Upper lobe of right lung (tissue), 1 donor: ENCODE measurements at places on chromosomes 2 and 18. TPM values are rescaled to one million over a fixed set of nuclear protein-coding genes. Genes with fewer than 3 reads are reported as not detected.

- H3K36me3 ChIP-seq = peaks cover 3% of the 10 kb centered on the region
- peak; percentile 96 for DNase-seq
- H3K4me1 ChIP-seq = peaks cover 39% of the 10 kb centered on the region
- no peaks in the 10 kb centered on the region for H3K27me3 ChIP-seq
Measured at GRCh38 chr18:3451183-3451988, 1.4 kb downstream of the TGIF1 start.

TSHZ1 gene
- total RNA-seq = 17.3 TPM

DNA sequence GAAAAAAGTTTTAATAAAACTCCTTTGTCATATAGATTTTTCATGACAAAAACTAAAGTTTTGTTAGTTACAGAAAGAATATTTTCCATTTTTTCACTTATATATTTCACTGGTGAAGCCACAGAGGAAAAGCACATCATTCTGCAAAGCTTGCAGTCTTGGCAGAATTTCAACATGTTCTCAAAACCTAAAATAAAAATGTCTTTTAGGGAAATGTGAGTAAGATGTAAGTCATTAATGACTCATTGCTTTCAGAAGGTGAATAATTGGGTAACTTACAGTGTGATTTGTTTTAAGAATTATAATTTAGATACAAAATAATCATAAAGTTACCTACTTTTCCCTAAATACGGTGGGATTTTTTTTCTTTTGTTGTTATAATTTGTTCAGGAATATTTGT is 43.4 kb upstream of the TNFRSF11A start:
- no peak overlapping the region for H3K4me3 ChIP-seq
- H3K36me3 ChIP-seq = peaks cover 53% of the 10 kb centered on the region
- no peak overlapping the region for H3K27ac ChIP-seq
- no peaks in the 10 kb centered on the region for H3K27me3 ChIP-seq

DNA sequence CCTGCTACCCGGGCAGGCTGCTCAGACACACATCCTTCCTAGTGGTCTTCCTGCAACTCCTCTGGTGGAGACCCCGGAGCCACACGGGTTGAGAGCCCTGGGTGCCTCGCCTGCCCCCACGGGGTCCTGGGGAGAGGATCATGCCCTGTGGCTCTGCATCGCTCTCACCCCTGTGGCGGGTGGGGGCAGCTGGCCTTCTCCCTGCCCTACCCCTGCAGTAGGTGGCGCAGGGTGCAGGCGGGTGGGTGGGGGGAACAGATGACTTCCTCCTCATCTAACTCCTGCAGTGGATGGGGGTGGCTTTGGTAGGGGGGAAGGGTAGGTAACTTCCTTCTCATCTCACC is 38.5 kb downstream of the TSHZ1 start:
- no peak for DNase-seq
- H3K4me1 ChIP-seq = peaks cover 33% of the 10 kb centered on the region
- peak overlapping the region; percentile 73 for H3K27ac ChIP-seq
- no peaks in the 10 kb centered on the region for H3K36me3 ChIP-seq

GRCh38 chr2:69911985-69912563 is 2.8 kb upstream of the MXD1 start:
- DNase-seq = no peak
- H3K4me1 ChIP-seq = peaks cover 4% of the 10 kb centered on the region
- H3K4me3 ChIP-seq = no peak overlapping the region
- H3K36me3 ChIP-seq = peaks cover 43% of the 10 kb centered on the region
- no peak overlapping the region for H3K27ac ChIP-seq

DNA sequence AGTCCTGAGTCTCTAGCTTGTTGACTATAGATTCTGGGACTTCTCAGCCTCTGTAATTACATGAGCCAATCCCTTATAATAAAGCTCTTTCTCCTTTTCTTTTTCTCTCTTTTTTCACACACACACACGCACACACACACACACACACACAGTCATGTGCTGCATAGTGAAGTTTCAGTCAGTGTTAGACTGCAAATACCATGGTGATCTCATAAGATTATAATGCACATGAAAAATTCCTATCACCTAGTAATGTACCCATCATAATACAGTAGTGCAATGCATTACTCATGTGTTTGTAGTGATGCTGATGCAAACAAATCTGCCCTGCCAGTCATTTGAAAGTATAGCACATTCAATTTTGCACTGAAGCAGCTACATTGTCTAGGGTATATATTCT is 558.2 kb downstream of the SUCLG1 start:
- H3K4me3 ChIP-seq = no peak overlapping the region
- no peaks in the 10 kb centered on the region for H3K27me3 ChIP-seq
- no peak for DNase-seq
- H3K36me3 ChIP-seq = no peaks in the 10 kb centered on the region

GRCh38 chr18:74268175-74268574 is 23.6 kb downstream of the CYB5A start:
- H3K4me1 ChIP-seq = peaks cover 28% of the 10 kb centered on the region
- DNase-seq = no peak
- no peak overlapping the region for H3K27ac ChIP-seq
- H3K36me3 ChIP-seq = peaks cover 21% of the 10 kb centered on the region

IL1F10 gene
- total RNA-seq = not detected

C1GALT1C1L gene
- 0.35 TPM for total RNA-seq

DNA sequence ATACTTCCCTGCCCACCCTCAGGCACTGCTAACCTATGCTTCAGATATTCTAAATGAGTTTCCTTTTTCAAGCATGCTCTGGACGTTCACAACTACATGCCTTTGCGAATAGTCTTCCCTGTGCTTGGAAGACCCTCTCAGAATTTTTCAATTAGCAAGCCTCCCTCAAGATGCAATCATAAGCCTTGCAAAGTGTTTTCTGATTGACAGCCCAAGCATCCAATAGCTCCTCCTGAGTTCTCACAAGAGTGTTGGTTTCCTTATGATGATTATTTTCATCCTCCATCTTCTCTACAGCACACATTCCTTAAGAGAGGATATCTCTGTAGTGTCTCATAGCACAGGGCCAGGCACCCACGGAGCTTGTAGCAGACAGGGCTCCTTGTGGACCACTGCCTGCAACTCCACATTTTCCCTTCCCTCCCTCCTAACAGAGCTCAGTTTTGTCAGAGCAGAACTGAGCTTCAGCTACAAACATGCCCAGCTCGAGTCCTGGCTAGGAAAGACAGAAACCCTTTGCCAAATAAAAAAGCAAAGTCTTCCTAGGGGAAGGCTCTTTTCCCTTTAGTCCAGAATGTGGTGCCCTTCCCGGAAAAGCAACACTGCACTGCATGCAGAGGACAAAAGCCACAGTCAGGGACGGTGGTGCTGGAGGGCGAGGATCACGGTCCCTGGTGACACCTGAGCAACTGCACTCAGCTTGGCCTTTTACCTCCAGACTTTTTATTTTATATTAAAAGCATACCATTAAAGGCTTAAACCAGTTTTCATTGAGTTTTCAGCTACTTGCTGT is 819.8 kb upstream of the ID2 start:
- DNase-seq = no peak
- H3K4me3 ChIP-seq = no peak overlapping the region
- H3K4me1 ChIP-seq = no peaks in the 10 kb centered on the region

DNA sequence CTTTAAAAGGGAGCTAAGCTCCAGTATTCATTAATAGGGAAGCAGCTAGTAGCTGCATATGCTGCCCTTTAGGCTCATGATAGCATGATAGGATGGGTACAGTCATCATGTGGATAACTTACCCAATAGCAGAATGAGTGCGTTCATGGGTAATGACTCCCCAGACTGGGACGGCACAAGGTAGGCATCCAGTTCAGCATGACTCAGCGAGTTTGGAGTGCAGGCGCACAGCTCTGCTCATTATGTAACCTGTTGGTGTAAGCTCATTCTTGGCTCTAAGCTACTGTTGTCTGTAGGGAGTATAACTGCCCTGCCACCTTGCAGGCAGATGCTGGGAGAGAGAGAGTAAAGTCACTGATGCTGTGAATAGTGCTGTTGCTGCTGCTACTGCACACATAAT is 209.2 kb upstream of the SYT4 start:
- no peak overlapping the region for H3K27ac ChIP-seq
- no peaks in the 10 kb centered on the region for H3K27me3 ChIP-seq
- H3K36me3 ChIP-seq = no peaks in the 10 kb centered on the region

- no peak for DNase-seq
- H3K27ac ChIP-seq = no peak overlapping the region
- H3K36me3 ChIP-seq = no peaks in the 10 kb centered on the region
- no peak overlapping the region for H3K4me3 ChIP-seq
Measured at GRCh38 chr18:64245126-64245861, 96.4 kb upstream of the LINC00305 start.

SP140 gene
- total RNA-seq = 12.7 TPM

- DNase-seq = no peak
- no peak overlapping the region for H3K27ac ChIP-seq
- no peak overlapping the region for H3K4me3 ChIP-seq
- H3K4me1 ChIP-seq = no peaks in the 10 kb centered on the region
- H3K27me3 ChIP-seq = no peaks in the 10 kb centered on the region
Measured at GRCh38 chr2:156356014-156356754, 23.7 kb upstream of the NR4A2 start.

RGPD3 gene
- total RNA-seq = 0.12 TPM

DNA sequence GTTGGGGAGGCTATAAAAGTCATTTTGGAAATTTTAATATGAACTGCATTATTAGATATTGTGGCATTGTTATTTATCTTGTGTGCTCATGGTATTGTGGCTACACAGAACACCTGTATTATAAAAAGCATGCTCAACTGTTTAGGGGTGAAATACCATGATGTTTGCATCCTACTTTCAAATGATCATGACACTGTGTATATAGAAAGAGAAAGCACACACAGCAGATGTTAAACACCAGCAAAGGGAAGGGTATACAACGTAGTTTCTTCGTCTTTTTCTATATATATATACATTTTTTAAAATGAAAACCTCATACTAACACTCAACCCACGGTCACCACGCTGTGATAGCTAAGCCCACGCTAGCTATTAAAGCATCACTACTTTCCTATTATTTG is 27.1 kb downstream of the STARD7 start:
- no peaks in the 10 kb centered on the region for H3K27me3 ChIP-seq
- no peak overlapping the region for H3K27ac ChIP-seq
- no peak for DNase-seq
- peaks cover 30% of the 10 kb centered on the region for H3K36me3 ChIP-seq

DNA sequence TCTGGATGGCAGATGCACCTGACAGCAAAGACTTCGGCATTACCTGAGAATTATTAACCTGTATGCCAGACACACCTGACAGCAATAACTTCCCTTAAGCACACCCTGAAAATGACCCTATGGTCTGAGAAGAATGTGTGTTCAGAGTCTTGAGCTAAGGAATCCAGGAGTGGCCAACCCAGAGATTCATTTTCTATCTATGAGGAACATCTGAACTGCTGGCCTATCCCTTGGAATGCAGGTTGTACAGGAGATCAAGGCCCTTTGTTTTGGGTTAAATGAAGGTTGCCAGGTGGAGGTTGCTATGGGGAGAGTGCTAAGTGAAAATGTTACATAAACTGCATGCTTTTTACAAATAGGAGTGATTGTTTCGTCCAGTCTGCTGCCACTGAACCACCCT is 200.9 kb upstream of the MEIS1 start:
- no peak overlapping the region for H3K4me3 ChIP-seq
- H3K4me1 ChIP-seq = no peaks in the 10 kb centered on the region
- H3K27me3 ChIP-seq = no peaks in the 10 kb centered on the region
- H3K27ac ChIP-seq = no peak overlapping the region
- no peak for DNase-seq
- no peaks in the 10 kb centered on the region for H3K36me3 ChIP-seq

GRCh38 chr2:28906821-28907220 is 12.4 kb downstream of the WDR43 start:
- no peak overlapping the region for H3K27ac ChIP-seq
- peaks cover 12% of the 10 kb centered on the region for H3K4me1 ChIP-seq
- DNase-seq = no peak
- peaks cover 92% of the 10 kb centered on the region for H3K36me3 ChIP-seq
- H3K4me3 ChIP-seq = no peak overlapping the region

DNA sequence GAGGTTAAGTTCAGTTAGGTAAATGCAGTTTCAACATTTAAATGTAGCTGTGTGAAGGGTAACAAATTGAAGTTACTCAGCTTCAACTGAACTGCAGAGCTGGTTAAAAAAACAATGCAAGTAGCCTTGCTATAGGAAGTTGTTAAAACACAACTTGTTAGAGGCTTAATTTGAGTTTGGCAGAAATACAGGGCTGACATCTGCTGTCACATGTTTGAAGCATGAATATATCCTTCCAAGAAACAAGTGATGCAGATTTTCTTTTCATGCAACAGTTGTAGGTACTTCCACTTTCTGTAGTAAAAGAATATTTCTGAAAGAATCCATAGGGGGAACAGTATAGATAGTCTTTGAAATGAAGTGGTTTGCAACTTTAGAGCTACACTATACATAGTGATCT is 208.7 kb upstream of the RASGRP3 start:
- no peak overlapping the region for H3K27ac ChIP-seq
- no peaks in the 10 kb centered on the region for H3K36me3 ChIP-seq
- no peaks in the 10 kb centered on the region for H3K27me3 ChIP-seq
- H3K4me1 ChIP-seq = peaks cover 6% of the 10 kb centered on the region

OBSL1 gene
- total RNA-seq = 72.8 TPM

GRCh38 chr2:9769171-9770005 is 73.9 kb upstream of the TAF1B start:
- peak; percentile 65 for DNase-seq
- no peak overlapping the region for H3K27ac ChIP-seq
- H3K36me3 ChIP-seq = no peaks in the 10 kb centered on the region
- no peak overlapping the region for H3K4me3 ChIP-seq

DNA sequence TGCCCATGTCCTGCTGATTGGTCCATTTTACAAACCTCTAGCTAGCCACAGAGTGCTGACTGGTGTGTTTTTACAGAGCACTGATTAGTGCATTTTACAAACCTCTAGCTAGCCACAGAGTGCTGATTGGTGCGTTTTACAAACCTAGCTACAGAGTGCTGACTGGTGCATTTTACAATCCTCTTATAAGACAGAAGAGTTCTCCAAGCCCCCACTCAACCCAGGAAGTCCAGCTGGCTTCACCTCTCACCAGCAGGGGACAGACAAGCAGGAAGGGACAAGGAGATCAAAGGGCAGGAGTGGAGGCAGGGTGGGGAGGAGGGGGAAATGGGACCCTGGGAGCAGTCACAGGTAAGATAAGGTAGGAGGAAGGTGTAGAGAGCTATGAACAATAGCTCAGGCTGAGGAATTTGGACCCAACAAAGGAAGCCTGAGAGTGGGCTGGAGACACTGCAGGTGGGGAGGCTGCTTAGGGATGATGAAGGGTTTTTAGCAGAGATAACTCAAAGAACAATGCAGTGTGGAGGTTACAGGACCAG is 37.1 kb downstream of the SH2D6 start:
- H3K4me3 ChIP-seq = no peak overlapping the region
- H3K27me3 ChIP-seq = no peaks in the 10 kb centered on the region
- H3K27ac ChIP-seq = no peak overlapping the region
- H3K36me3 ChIP-seq = no peaks in the 10 kb centered on the region
- H3K4me1 ChIP-seq = no peaks in the 10 kb centered on the region
- no peak for DNase-seq
